NCI-H2081 treated with DMSO at 0.1 percent for 48 hours (cell line): ENCODE measurements at places on chromosomes 11 and 22.
A peak's percentile ranks its signal among the peaks of the same experiment; 100 is the strongest.

GRCh38 chr11:61332797-61333549 lies at the start of the genes DDB1 and TKFC:
DDB1 (minus strand) TSS chr11:61333105; CDS start chr11:61332968, 137 bp downstream.
TKFC (plus strand) TSS chr11:61333228; CDS start chr11:61334729, 1,501 bp downstream.
- peak; percentile 63 for DNase-seq

DNA sequence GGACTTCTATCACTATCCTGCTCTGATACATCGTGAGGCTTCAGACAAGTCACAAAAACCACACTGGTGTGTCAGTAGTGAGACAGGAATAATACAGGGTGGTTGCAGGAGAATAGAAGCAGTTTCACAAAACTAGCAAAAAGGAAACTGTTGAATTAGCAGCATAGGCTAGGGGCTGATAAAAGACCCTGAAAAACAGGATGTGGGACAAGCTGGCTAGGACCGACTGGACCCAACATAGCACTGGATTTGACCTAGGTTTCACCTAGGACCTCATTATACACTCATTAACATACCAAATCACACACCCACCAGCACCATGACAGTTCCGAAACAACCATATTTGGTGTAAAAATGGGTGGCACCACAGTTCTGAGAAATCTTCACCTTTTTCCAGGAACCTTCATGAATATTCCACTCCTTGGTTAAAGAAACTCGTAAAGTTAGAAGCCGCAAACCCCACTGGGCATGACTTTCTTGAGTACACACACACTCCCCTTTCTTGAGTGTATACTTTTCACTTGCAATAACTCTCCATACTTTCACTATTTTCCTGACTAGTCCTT lies 76.2 kb downstream of the SLC1A2 start:
- DNase-seq, result no peak

GRCh38 chr11:882596-882995 lies 28.0 kb downstream of the CHID1 start:
- no peak for DNase-seq

DNA sequence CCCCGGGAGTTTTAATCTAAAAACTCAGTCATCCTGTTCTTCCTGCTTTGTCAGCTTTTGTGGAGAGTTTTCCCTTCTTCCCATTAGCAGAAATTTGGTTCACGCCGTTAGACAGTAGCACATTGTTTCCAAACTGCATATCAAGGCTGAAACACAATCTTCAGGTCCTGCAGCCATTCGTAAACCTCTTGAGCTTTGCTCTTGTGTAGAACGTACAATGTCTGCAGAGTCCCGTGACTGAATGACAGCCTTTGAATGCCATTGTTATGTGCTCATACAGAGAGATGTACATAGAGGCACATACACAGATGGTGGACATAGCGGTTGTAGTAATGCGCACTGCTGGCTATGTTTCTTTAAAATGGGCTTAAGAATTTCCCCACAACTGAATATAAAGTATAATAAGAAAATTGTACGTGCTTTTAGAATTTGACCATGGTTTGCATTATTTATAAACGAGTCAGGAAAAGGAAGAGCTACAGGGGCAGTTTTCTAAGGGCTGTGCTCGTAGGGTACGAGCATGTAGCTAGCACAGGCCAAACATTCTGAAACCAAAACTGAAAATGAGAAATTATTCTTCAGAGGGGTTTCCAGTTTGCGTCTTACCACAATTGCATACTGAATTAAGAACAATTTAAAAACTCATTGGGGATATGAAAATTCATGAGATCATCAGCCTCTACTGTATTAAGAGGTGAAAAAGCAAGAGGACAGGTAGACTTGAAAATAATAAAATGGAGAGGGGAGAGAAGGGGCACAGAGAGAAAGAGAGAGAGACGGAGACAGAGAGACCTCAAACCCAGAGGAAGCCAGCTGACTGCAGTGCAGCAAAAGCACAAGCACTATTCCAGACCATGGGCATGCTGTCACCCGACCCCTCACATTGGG lies 310.1 kb downstream of the CADM1 start:
- no peak for DNase-seq

DNA sequence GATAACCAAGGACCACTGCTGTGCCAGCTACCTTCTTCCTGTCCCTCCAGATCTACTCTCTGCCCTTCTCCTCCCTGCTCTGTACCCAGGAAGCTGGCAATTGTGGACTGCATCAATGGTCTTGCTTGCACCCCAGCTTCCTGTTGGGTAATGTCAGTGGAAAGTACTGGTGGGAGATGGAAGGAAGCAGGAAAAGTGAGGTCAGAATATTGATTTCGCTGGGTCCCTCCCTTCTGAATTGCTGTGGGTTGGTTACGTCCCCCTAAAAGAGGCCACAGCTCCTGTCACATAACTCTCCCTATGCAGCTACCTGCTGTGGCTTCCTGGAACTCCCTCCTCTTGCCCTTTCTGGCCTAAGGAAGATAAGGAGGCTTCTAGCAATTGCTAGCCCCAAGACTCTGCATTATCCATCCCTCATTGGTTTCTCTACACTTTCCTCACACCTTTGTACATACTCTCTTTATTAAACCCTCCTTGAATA lies 81.2 kb downstream of the RASSF10 start:
- DNase-seq, result no peak

GRCh38 chr11:48028914-48029680 lies 48.7 kb downstream of the PTPRJ start:
- no peak for DNase-seq

- DNase-seq, result no peak
Measured at GRCh38 chr22:47281126-47282106, 519.0 kb downstream of the TBC1D22A start.
